ENCODE measurements at places on chromosomes 11 and 22. TPM values are rescaled to one million over a fixed set of nuclear protein-coding genes. Genes with fewer than 3 reads are reported as not detected.

GRCh38 chr22:29394931-29395581 is 6.7 kb upstream of the AP1B1 start:
- peak; percentile 42 for DNase-seq

GRCh38 chr11:5663511-5663910 is 21.4 kb downstream of the TRIM5 start:
- DNase-seq = no peak

DNA sequence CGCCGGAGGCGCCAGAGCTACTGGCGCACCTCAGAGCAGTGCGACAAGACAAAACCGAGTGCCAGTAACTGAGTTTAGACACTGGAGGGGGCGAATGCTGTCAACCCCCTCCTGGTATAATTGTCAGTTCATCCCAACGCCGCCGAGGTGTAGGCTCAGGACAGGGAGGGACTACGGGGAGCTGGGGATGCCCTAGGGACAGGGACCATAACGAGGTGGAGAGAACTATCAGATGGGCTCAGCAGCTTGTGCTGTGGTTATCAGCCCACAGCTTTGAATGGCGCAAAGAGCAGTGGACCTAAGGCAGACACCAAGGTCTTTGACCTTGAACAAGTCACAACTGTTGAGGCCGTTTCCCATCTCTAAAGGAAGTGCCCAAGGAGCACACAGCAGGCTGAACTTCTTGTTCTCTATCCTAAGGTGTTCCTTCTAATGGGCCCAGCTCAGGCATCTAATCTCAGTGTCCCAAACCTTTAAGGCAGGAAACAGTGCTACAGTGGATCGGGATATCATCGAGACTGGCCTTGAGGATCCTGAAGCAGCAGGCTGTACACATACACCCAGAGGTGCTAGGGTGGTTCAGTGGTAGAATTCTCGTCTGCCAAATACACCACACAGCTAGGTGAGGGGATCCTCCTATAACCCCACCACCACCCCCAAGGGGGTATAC is 958 bp upstream of the TUT1 start:
- DNase-seq = no peak

DNA sequence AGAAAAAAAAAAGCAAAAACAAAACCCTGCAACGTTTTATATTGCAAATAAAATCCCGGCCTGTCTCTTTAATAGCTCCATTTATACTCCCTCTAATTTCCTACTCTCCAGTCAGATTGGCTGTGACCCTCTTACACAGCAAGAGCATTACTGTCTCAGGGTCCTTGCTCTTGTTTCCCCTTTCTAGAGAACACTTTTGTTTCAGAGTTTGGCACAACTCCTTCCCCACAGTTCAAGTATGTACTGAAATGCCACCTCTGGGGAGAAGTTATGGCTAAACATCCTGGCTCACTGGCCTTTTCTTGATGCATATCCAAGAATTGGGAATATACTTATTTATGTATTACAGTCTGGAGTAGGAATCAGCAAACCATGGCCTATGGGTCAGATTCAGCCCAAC is 2.6 kb downstream of the CASP12 start:
- DNase-seq = no peak

DNA sequence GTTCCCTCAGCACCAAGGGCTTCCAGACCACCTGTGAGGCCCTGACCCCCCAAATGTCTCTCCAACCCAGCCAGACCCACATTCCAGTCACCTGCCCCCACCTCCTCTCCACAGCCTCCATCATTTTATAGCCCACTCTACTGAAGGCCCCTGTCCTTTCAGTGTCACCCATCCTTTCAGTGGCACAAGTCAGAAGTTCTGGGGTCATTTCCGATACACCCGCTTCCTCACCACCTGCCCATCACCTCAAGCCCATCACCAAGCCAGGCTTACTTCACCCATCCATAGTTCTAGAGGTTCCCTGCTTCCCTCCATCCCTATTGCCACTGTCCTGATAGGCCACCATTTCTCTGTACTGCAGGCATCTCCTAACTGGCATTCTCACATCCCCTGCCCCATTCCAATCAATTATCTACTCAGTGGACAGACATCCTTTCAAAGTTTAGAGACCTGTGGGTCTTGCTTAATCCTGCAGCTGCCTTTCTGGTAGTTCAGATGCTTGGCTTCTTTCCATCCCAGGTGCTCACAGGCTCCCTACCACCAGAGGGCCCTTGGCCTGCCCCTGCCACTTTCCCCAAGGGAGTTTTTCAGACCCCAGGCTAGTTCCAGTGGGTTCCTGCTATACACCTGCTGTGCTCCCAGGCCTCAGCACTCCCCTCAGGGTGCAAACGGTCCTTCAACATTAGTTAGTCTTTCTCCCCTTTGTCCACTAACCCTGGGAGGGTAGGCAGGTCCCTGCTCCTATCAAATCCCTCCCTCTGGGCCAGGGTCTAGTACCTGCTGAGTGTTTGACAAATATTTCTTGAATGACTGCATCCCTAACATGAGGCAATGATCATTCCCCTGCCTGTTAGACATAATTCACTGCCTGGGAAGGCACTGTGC is 7.6 kb downstream of the KCNQ1OT1 start:
- DNase-seq = peak; percentile 29

DNA sequence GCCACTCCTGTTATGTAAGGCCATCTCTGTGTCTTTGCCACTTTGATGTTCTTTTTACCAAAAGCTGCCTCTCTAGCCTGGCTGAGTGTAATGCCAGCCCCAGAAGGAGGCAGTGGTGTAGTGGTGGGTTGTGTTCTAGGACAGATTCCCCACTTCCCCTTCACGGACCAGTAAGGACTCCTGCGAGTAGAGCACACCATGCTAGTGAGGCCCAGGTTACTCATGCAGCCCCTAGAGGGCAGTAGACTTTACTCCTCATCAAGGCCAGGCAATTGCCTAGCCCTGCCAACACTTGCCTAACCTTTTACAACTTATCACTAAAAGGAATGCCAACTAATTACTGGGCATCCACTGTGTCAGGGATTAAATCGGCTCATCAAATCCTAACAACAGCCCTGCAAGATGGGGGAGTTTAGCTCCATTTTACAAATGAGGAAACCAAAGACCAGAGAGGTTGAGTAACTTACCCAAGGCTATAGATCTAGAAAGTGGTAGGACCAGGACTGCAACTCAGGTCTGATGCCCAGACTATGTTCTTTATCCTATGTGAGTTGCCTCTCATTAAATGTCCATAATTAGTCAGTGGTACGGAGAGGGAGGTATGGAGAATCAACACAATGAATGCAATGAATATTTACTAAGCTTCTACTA is 75.3 kb downstream of the APIP start:
- DNase-seq = peak; percentile 5

GRCh38 chr22:46612904-46613605 is 7.1 kb upstream of the GRAMD4 start:
- DNase-seq = peak; percentile 41

DNA sequence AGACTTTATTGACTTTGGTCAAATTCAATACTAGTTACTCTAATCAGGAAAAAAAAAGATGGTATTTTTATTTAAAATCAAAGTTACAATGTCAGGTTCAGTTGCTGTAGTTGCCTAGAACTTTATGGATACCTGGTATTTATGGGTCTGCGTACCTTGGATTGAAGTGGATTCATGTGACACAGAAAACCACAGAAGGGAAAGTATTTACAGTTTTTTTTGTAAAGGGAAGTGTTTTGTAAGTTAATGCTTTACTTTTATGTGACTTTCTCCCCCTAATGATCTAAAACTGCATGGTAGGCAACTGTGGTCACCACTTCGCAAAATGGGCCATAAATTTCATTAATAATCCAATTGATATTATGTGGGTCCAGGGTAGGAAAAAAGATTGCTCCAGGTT is 65.2 kb upstream of the ADA2 start:
- DNase-seq = no peak

DNA sequence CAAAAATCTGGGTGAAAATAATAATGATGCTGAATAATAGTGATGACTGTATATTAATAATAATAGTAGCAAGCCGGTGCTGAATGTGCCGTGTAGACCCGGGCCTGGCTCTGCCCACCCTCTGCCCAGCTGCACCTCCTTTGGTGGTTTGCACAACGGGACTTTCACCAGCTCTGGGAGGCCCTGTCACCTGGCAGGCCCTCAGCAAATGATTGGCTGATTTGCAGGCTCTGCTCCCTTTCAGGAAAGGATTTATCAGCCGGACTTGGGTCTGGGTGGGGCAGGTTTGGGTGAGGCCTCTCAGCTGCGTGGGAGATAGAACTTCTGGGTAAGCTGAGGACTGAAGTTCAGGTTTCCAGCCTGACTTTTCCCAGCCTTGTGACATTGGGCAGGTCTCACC is 21.4 kb downstream of the KIAA1671 start:
- DNase-seq = no peak

DNA sequence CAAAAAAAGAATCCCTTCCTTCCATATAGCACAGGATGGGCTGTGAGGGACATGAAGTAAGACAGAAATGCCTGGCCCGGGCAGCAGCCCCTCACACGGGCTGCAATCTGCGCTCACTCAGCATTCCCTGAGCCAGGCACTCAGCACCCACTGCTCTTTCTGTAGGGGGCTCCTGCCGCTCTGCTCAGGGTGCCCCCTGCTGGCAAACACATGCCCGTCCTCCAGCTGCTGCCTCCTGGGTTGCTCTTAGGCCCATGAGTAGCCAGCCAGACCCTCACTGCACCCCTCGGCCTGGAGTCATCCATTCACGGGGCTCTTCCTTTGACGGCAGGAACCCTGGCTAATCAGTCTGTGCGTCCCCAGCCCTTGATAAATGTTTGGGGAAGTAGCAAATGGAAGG is 6.9 kb downstream of the MCAT start:
- DNase-seq = peak; percentile 20

- DNase-seq = no peak
Observed at GRCh38 chr11:44734843-44735381, 8.2 kb downstream of the TSPAN18 start.

DNA sequence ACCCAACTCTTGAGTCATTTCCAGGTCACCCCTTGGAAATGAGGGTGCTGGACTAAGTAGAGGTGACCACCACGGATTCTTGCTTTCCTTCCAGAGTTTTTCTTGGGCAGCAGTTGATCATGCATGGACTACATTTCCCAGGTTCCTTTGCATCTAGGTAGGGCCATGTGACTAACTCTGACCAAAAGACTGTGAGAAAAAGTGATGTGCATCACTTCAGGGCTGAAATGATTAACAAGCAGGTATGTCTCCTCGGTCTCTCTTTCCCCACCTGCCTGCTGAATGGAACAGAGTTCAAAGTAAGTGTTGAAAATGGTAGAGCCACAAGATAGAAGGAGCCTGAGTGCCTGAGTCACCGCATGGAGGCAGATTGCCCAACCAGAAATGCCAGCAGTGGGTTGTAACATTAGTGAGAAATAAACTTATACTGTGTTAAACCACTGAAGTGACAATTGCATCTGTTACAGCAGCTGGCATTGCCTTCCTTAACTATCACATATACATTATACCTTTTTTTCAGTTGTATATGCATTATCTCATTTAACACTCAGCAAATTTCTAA is 113.5 kb downstream of the MN1 start:
- DNase-seq = no peak

GRCh38 chr11:68216171-68216938 is 3.3 kb upstream of the KMT5B start:
- no peak for DNase-seq

DNA sequence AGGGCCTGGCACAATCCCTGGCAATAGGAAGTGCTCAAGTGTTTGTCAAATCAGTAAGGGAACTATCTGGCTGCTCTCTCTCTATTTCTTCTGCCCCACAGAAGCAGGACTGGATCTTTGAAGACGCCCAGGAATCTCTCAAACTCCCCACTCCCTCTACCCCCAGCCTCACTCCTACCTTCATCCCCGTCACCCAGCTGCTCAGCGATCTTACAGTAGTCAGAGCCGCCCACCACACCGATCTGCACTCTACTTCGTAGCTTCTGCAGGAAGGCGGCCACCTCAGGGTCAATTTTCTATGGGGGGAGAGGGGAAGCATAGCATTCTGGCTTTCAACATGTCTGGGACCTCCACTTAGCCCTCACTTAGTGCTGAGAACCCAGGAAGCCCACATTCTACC is 3.7 kb downstream of the PMM1 start:
- no peak for DNase-seq

DNA sequence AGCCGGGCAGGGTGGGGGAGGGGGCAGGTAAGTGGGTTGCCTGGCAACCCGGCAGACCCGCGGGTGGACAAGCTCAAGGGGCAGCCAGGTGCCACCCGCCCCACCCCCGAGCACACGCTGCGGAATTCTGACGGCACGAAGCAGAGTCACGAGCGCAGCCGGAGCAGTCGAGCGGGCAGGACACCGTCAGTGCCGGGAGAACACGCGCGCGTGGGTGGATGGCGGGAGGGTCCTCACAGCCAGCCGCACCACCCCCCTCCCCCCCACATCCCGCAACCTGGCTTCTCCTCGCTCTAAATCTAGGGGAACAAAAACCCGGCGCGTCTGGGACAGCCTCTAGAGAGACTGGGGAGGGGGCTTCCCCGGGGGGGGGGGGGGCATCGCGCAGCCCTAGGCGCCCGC is 133.1 kb upstream of the HSD17B12 start:
- no peak for DNase-seq

GRCh38 chr11:111736621-111737443 is 29.4 kb downstream of the PPP2R1B start:
- DNase-seq = no peak

DNA sequence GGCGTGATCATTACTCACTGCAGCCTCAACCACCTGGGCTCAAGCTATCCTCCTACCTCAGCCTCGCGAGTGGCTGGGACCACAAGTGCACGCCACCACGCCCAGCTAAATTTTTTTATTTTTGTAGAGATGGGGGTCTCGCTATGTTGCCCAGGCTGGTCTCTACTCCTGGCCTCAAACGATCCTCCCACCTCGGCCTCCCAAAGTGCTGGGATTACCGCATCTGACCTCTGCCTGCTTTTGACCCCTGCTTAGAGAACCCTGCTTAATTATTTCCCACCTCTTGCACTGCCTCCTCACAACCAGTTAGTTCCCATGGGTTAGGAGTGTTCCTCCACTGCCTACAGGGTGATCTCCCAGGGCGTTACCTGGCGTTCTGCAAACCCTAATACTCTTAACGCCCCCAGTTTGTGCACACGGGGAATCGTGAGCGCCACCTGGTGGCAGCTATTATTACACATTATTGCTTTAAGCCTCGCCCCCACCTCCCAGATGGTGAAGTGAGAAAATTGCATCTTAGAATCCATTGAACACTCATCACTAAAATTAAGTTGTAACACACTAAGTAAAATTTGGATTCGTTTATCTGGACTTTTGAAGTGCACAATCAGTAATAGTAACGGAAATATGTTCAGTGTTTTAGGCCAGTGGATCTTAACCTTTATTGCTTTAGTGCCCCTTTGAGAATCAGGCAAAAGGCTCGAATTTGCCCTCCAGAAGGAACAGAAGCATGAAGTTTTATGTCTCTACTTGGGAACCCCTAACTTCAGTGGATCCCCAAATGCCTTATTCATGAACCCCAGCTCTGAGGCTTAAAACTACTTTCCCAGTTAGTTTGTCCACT is 61.4 kb upstream of the ASPHD2 start:
- peak; percentile 62 for DNase-seq

The ADAMTS8 gene
- not detected for total RNA-seq

The HBE1 gene
- total RNA-seq = not detected

The FBLN1 gene
- total RNA-seq = not detected

The MIOX gene
- total RNA-seq = not detected

The LAYN gene
- total RNA-seq = 1.4 TPM
